Brain microvascular endothelial cell (primary cell): ENCODE measurements at places on chromosomes 7 and 10.

DNA sequence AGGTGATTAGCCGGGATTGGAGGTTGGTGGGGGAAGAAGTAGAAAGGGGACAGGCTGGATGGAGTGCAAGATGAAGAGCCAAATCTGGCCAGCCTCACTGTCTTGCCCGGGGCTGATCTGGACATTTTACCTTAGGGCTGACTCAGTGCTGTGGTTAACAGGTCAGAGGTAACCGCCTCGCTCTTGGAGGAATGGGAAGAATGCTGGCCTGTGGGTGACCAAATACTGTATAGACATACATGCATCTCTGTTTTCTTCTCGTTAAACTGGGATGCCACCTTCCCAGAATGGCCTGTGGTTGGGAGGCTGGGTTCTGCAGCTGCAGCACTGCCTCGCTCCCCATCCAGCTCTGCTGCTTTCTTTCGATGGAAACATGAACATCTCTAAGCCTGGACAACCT is 120.0 kb downstream of the SEC23IP start:
- no peak for DNase-seq

GRCh38 chr7:8433477-8434289 is at the start of gene NXPH1:
NXPH1 (plus strand) TSS chr7:8433609.
- no peak for DNase-seq

GRCh38 chr7:142798451-142799436 is 28.0 kb downstream of the PRSS2 start:
- no peak for DNase-seq

DNA sequence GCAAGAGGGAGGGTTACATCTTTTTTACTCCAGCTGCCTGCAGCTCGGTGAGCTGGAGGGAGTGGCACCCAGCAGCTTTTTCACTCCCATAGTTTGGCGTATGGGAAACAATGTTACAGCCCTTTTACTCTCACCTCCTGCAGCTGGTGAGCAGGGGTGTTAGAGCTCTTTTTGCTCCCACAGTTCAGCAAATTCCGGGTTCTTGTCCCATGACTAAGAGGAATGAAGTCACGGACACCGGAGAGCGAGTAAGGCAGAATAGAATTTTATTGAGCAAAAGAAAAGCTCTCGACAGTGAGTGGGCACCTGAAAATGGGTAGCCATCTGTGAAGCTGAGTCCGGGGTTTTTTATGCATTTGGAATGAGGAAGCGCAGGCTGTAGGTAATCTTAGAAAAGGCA is 446.6 kb downstream of the GFRA1 start:
- no peak for DNase-seq

DNA sequence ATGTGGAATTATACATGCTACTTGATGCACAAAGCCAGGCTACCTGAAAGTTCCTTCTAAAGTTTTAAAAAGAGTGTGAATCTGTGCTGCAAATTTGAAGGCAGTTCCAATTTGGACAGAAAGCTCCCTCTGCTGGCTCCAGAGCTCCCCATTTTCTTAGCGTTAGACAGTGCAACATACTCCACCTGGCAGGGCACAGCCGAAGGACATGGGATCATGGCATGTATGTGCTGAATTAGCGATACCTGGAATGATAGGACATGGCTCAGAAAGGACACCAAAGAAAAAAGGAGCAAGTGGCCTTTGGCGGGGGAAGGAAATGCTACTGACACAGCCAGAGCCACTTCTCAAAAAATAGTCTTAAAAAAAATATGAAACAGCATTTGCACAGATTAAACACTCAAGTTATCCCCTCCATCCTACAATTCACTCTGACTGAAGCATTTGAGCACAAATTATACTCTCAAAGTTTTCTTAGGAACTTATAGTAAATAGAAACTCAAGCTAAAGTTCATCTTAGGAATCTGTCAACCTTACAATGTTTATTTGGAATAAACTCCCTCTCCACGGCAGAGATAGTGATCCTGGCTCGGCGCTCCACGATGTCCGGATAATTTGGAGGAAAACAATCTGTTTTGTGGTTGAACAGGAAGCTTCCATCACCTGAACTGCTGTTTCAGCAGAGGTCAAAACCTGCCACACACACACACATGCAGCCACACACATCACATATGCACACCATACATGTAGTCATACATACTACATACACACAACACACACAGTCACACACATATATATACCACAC is 80.0 kb downstream of the C7orf25 start:
- peak; percentile 48 for DNase-seq

GRCh38 chr7:99190359-99191009 is 17.4 kb downstream of the KPNA7 start:
- no peak for DNase-seq

DNA sequence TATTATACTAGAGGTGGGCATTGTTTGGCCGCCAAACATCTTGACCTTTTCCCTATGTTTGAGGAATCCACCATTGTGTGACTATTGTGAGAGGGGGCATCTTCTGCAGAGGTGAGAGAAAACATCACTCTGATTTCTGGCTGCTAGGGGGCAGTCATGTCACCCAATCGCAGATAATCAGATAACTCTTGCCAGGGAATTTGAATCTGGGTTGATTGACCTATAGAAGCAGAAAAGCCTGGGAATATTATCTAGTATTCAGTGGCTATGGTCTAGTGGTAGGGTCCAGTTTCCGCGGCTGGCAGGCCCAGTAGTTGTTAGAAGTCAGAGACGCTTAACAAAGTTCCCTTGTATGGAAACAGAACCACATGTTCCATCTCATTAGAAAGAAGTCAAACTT is 808.5 kb downstream of the PHTF2 start:
- DNase-seq: peak; percentile 15

DNA sequence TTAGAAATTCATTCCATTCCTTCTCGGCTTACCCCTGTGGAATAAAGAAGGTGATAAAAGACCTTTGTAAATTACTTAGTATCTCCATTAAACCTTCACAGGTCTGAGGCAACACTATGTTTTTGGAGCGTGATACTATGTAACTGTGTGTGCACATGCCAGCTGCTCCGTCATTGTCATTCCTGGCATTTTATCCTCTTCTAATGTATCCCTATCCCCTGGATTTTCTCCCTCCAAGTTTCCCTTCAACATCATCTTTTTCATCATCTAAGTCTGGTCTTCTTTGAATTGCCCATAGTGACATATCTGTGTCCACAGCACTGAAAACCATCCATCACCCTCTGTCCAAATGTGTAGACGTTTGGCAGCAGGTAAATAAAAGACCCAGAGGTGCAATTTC is 125.7 kb downstream of the TEX36 start:
- DNase-seq: no peak

DNA sequence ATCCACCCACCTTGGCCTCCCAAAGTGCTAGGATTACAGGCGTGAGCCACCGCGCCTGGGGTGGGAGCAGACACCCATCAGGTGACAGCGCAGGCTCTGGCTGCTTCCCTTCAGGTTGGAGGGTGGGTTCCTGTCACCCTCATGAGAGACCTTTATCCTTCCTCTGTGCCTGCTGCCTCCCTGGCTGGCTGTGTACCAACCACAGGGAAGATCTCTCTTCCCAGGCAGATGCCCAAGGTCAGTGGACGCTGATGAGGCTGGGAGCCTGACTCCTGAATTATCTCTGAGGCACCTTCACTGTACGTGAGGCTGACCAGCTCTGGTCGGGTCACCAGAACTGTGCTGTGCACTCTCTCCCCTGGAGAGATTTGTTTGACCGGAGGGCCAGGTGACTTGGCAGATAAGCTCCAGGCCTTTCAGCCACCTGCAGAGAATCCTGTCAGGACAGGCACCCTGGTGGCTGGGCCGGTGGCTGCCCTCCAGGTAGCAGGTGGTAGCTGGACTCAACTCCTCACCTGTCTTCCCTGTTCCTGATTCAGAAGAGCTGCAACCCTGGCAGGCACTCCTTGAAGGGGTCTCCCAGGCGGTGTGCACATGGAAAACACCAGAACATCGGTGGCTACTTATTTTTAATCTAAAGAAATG is 251.9 kb downstream of the GLRX3 start:
- no peak for DNase-seq

GRCh38 chr7:43750016-43750887 is 8.2 kb upstream of the BLVRA start:
- no peak for DNase-seq

GRCh38 chr7:137975221-137975620 is 26.7 kb downstream of the CREB3L2 start:
- peak; percentile 68 for DNase-seq

DNA sequence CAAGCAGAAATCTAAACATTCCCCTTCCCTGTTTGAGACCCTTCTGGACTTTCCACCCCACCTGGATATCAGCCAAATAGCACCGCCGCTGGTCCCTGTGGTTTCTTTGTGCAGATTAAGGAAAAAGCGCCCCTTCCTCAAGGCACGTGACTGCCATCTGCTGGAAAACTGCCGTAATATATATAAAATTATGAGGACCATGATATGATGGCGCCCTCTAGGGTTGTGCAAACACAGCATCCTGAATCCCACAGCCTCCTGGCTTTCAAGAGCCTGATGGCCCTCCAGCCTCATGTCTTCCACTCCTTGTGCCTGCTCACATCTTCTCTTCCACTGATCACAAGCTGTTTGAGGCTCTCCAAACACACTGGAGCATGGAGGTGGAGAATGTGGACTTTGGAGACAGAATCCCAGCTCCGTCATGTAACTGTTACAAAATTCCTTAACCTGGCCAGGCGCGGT is 121.3 kb downstream of the MYL10 start:
- peak; percentile 16 for DNase-seq

DNA sequence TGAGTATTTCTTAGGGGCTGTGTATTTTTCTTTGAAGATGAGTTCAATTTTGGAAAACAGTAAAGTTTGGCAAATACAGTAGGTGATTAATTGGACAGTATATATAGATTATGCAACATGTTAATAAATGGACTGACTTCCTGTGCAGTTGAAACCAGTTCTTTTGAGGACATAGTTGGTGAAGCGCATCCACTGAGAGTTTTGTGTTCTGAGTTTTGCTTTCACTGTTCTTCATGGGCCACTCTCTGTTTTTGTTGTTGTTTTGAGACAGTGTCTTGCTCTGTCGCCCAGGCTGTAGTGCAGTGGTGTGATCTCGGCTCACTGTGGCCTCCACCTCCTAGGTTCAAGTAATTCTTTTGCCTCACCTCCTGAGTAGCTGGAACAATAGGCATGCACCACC is 109.0 kb downstream of the SDHAF3 start:
- DNase-seq: no peak

GRCh38 chr10:78806681-78807221 is 262.0 kb upstream of the ZMIZ1 start:
- no peak for DNase-seq

GRCh38 chr10:114337510-114338462 is 66.5 kb downstream of the AFAP1L2 start:
- no peak for DNase-seq

DNA sequence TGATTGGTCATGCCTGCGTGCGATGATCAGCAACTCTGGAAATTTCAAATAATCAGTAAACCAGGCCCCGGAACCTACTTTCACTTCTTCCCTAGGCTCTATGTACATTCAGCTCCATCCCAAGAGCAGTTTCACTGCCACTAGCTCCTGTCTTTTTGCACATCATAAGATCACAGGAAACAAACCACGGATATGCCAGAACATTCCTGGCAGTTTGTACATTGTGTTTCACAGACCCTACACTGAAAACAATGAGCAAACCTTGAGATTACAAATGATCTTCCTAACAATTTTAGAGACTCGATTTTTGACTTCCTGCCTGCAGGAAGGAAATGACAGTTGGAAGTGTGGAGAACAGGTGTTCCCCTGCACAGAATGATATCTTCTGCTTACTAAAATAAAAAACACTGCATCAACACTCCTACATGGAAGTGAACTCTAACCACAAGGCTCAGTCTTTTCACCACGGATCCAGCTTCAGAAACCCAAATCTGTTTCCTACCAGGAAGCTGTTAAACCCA is 7.6 kb upstream of the TMEM236 start:
- no peak for DNase-seq

DNA sequence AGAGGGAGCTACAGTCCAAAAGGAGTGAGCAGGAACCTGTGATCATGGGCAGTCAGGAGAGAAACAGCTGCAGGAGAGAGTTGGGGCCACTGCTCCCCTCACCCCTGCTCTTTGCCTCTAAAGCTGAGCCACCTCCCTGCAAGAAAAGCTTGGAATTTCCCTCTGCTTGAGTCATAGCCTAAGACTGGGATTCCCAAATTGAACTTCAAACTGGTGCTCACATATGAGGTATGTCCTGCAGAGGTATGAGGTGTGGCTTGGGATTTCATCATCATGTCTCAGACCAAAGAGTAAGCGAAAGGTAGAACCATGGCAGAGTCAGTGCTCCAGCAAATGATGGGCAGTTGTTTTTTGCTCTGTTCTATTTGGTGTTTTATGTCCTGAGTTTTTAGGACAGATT is 237.1 kb upstream of the NRP1 start:
- DNase-seq: no peak

DNA sequence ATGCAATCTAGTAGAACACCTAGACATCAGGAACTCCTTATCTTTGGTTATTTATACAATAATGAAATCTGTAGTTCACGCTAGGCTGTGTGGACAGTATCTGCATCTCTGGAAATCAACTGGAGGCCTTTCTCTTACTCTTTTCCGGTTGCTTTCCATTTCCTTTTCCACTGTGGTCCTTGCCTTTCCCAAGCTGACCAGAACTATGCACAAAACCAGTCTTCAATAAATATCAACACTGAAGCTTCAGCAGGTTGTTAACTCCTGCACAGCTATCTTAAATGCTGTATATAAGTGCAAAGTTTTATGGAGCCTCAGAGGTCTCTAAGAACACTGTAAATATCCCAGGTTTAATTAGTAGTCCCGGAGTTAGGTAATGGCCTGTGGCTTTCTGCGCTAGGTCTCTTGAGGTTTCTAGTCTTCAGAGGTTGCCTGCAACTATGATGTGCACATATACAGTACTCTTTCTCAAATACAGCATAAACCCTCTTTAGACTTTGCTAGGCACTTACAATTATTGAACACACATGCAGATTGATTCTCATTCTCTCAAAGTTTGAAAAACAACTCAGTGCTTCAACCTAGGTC is 2.4 kb downstream of the KLLN start:
- DNase-seq: no peak

DNA sequence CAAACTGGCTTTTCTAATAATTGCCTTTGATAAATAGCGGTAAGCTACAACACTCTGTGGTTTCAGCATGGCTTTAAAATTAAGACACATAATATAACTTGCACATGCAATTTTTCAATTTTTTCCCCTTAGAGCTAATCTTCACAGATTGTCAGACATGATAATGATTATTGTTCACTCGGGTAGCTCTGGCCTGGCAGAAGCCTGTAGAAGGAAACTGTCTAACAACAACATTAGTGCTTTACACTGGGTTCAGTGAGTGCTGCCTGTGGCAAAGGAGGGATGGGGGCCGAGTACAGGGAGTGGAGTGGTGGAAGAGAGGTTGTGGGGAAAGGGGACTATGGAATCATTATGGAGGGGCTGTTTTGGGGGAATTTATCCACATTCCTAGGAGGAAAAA is 67.2 kb upstream of the AUTS2 start:
- no peak for DNase-seq

DNA sequence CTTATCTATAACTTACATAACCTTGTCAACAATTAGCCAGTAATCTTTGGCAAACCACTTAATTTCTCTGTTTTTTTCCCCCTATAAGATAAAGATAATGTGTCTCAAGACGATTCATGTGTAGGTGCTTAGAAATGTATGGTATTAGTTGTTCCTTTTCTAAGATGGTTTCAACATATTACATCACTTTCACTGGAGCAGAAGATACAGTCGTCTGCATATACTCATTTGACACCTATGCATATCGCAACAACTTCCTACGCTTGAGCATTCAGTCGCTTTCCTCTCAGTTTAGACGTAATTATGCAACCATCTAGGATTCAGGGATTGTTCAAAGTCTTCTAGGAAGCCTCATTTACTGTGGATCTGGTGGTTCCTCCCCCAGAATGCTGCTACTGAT is 396.7 kb downstream of the PHTF2 start:
- no peak for DNase-seq

- DNase-seq: no peak
Observed at GRCh38 chr10:132941640-132942051, 724 bp downstream of the CFAP46 start.
